ENCODE measurements at places on chromosomes 5 and 9.
A peak's percentile ranks its signal among the peaks of the same experiment; 100 is the strongest.

DNA sequence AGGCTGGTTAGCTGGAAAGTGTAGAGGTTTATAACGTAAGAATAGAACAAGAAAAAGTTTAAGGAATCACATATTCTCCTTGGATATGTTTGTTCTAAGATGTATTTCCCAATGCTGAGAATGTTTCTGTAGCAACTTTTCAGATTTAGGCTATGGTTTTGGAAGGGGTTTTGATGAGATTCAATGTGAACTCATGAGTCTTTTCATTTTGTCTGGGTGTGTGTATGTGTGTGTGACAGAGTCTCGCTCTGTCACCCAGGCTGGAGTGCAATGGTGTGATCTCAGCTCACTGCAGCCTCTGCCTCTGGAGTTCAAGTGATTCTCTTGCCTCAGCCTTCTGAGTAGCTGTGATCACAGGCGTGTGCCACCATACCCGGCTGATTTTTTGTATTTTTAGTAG lies 38.6 kb downstream of the RAI14 start:
- no peak for DNase-seq

GRCh38 chr9:80326105-80326504 lies 754.3 kb downstream of the TLE4 start:
- DNase-seq, result no peak

- no peak for DNase-seq
Measured at GRCh38 chr5:145588113-145588512, 247.0 kb downstream of the PRELID2 start.

DNA sequence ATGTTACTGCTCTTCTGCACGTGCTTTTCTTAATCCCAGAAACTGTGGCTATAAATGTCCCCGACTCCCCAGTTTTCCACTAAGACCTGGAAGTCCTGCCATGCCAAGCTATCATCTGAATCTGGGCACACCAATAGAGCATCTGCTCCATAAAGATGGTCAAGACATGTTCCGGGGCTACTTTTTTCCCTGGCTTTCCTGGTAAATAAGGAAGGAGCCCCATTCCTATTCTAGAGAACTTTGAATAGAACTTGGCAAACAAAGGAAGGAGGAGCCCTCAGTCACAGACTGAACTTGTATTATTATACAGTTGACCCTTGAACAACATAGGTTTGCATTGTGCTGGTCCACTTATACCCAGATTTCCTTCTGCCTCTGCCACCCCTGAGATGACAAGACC lies 182.9 kb downstream of the CCDC192 start:
- DNase-seq, result peak; percentile 33

DNA sequence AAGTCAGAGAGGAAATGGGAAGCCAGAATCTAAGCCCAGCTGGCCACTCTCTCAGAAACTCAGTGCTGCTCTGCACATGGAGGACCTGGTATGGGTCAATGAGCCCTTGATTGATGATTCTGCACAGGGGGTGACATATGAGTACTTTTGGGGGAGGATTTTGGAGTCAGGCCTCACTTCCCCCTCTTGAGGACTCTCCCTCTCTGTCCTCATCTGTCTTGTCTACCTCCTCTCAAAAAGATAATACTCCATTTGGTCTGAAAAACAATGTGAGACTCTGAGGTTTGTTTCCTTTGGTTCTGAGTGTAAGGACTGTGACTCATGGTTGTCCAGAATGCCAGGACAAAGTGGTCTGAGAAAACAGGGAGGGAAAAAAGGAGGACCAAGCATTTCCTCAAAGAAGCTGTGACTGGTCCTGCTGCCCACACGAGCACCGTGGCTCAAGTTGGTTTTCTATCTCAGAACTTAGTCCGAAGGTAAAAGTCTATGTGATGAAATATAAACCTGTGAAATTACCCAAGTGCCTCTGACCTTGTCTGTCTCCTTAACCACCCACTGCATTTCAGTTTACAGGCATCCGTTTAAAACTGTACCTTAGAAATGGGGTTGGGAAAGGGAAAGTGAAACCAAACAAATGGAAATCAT lies 11.1 kb downstream of the TTC39B start:
- DNase-seq, result no peak

- DNase-seq, result peak; percentile 54
Measured at GRCh38 chr5:124661317-124662141, 84.9 kb downstream of the ZNF608 start.

- DNase-seq, result no peak
Measured at GRCh38 chr9:5195463-5195862, 10.0 kb upstream of the INSL6 start.

- no peak for DNase-seq
Measured at GRCh38 chr9:9214066-9214465, 1398.7 kb downstream of the PTPRD start.

DNA sequence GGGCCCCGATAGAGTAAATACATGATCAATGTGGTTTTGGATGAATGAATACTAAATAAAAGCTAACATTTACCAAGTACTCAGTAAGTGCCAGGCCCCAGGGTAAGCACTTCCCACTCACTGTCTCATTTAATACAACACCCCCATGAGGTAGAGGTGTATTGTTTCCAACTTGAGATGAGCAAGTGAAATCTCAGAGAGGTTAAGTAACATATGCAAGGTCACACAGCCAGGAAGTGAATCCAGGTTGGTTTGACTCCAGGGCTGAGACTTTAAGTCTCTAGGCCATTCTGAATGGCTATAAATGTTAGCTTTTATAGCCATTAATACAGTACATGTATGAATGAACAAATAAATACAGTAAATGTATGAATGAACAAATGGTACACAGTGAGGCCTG lies 39.4 kb downstream of the LHX2 start:
- DNase-seq, result no peak

- no peak for DNase-seq
Measured at GRCh38 chr9:98187926-98188325, 4.5 kb downstream of the CORO2A start.

DNA sequence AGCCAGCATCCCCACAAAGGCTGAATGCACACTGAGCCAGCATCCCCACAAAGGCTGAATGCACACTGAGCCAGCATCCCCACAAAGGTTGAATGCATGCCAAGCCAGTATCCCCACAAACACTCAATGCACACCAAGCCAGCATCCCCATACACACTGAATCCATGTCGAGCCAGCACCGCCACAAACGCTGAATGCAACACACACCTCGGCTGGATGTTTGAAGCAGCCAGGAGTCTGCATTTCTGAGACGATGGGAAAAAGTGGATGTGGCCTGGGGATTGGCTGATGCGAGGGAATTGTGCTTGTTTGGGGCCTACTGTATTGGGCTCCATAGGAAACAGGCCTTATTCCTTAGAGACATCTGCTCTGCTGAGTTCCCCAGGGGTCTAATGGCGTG lies 30.9 kb upstream of the CEP72 start:
- no peak for DNase-seq

DNA sequence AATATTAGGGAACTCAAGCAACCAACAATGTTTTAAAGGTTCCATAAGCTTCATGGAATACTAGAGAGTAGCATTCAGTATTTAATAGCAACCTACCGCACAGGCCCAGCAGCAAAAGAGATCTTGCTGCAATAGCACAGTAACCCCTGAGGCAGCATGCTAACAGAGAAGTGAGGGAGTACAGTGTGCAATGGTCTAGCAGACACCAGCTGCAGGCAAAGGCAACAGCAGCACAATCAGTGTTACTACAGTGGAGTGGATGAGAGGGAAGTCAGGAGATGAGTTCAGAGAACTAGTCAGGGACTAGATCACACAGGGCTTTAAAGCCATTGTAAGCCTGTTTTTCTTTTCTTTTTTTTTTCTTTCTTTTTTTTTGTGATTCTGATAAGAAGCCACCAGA lies 2.8 kb downstream of the TICAM2 start:
- peak; percentile 11 for DNase-seq

DNA sequence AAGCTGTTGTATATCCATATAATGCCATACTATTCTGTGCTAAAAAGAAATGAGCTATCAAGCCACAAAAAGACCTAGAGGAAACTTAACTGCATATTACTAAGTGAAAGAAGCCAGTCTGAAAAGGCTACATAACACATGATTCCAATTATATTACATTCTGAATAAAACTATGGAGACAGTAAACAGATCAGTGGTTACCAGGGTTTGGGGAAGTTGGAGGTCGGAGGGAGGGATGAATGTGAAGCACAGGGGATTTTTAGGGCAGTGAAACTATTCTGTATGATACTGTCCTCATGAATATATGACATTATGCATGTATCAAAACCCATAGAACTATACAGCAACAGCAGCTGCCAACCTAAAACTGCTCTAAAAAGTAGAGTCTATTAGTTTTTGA lies 5.6 kb upstream of the RFK start:
- DNase-seq, result no peak

DNA sequence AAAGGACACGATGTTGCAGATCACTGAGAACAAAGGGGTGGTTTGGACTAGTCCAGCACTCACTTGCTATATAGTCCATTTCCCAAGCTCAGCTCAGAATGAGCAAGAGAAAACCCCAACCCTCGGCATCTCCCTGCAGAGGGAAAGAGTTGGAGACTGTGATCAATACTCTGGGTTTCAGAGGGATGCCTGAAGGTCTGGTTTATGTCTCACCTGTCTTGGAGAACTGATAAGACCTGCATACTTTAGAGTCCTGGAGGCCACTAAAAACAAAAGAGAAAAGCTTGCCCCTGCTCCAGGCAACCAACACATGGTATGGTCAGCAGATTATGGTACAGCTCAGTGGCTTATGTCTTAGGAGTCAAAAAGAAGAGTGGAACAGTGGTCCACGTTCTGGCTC lies 1006.9 kb downstream of the CDH9 start:
- no peak for DNase-seq

DNA sequence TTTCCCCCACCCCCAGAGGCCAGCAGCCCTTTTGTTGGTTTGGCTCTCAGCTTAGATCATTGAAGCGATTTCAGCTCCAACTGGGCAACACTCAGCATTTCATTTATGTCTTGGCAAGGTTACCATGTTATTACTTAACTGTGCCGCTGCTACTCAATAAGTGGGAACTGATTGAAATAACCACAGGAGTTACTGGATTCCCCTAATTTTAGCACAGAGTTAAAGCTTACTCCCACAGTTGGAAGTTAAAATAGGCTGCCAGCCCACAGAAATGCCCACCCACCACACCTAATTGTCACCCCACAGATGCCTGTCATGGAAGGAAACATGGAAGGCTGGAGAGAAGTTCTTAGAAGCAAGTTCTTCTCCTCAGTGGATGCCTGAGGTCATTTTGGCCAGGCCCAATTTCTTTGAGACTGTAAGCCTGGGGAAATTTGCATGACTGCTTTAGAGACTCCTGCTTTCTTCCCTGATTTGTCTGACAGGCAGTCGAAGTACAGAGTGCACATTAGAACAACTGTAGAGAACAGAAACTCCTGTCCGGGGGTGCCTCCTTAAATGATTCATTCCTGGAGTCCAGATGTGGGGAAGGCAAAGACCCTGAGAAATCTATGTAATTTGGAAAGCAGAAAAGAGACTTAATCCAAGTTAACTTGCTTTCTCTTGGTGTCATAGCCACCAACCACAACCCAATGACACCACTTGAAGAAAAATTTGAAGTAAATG lies 370.0 kb downstream of the ZSWIM6 start:
- DNase-seq, result no peak

GRCh38 chr9:36966371-36967097 lies 67.5 kb downstream of the PAX5 start:
- no peak for DNase-seq

GRCh38 chr5:53568871-53569270 lies 8.4 kb downstream of the NDUFS4 start:
- DNase-seq, result no peak

GRCh38 chr5:144130306-144130705 lies 40.2 kb downstream of the YIPF5 start:
- no peak for DNase-seq

DNA sequence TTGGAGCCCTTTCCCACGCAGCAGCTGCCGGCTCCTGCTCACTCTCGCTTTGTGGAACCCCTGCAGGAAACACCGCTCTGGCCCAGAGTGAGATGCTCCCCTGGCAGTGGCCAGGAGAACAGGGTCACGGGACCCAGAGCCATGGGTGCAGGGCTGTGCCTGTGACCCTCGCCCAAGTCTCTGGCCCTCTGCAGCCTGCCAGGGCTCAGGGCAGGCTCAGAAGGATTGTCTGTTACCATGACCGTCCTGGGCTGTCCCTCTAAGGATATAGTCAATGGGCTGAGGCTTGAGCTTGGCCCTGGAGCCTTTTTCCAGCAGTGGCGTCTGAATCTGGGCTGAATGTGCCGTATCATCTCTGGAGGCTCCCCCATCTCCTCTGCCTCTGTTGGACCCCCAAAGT lies 28.7 kb upstream of the AIF1L start:
- DNase-seq, result no peak

DNA sequence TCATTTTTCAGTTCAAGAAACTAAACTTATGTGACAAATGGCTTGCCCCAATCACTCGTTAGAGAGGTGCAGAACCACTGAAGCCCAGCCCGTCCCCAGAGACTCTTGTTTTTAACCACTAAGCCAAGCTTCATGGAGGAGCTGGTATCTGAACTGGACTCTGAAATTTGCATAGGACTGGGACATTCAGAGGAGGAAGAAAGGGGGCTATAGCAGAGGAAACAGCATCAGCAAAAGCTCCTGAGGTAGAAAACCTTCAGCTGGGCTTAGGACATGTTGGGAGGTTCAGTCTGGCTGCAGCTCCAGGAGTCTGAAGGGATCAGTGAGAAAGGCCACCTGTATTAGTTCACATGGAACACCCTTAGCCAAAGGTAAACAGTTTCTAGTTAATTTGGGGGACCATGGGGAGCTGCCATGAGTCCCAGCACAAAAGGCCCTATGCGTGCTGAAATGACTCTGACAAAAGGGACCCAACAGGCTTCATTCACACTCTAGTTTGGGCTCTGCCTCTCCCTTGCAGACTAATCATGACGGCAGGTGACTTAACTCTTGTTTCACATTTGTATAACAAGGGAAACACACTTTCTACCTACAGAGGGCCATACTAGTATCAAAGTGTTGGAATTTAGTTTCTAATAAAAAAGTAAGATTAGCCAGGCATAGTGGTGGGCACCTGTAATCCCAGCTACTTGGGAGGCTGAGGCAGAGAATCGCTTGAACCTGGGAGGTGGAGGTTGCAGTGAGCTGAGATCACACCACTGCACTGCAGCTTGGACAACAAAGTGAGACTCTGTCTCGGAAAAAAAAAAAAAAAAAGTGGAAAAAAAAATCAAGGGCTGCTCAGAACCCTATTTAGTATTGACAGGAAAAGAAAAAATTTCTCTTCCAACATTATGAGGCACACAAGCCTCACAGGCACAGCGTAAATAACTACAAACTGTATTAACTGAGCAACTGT lies 10.2 kb downstream of the FBXO10 start:
- no peak for DNase-seq

DNA sequence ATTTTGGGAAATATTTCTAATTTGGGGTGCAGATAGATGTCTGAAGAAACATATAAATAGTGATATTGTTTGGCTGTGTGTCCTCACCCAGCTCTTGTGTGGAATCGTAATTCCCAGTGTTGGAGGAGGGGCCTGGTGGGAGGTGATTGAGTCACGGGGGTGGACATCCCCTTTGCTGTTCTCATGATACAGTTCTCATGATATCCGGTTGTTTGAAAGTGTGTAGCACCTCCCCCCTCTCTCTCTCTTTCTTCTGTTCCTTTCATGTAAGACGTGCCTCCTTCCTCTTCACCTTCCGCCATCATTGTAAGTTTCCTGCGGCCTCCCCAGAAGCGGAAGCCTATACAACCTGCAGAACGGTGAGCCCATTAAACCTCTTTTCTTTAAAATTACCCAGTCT lies 11.4 kb upstream of the ADAMTS16 start:
- no peak for DNase-seq

Data from left colon (tissue), 2 donors.